ENCODE measurements at places on chromosomes 1 and 21. TPM values are rescaled to one million over a fixed set of nuclear protein-coding genes. Genes with fewer than 3 reads are reported as not detected.

The RRP1 gene
- 26.7 TPM for total RNA-seq

DNA sequence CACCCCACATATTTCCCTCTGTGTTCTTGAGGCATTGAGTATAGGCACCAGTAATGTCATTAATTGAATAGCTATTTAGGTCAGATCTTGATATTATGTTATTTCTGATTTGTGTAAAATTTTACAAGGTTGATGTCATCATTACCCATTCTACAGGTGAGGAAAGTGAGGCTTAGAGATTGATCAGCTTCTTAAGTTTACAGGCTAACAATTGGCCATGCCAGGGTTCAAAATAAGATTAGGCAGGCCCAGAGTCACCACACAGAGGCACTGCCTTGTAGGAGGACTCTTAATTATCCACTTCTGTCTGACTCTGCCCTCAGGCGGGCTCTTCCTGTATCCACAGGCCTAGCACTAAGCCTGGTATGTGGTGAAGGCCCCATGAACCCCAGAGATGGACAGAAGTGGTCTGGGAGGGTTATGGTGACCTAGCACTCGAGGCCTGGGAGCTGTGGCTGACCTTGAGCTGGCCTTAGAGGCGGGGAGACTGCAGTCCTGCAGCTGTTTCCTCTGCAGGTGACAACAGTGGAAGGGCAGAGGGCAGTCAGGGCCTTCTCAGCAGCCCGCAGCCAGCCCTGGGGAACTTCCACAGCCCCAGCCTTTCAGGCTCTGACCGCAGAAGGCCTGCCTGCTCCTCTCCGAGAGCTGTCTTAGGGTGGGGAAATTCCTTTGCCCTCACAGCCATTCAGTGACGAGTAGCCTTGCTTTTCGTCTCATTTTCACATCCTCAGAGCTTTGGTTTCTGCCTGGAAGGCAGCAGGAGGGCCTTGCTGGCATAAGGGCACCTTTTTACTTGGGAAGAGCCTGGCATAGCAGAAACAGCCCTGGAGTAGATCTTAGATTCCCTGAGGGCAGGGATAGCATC lies 12.2 kb downstream of the ZDHHC18 start:
- DNase-seq, result no peak

GRCh38 chr1:155759966-155760630 lies 71.2 kb downstream of the DAP3 start:
- DNase-seq, result no peak

GRCh38 chr1:15944308-15945010 lies 31.4 kb downstream of the ZBTB17 start:
- DNase-seq, result no peak

The S100A1 gene
- not detected for total RNA-seq

GRCh38 chr1:242839101-242839500 lies 314.6 kb upstream of the PLD5 start:
- no peak for DNase-seq

DNA sequence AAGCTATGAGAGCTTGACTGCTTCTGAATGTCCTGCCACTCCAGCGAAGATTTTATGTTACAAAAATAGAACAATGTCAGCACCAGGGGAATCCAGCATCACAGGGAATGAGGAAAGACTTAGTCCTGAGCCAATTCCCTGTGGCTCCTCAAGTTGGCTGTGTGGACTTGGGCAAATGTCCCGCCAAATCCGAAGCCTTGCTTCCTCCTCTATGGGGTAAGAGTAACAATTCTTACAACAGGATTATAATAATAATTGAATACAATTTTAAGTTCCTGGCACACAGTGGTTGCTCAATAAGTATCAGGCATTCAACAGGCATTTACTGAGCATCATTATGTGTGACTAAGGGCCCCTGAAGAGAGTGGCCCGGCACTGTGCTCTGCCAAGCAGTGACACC lies 44.4 kb downstream of the STPG1 start:
- DNase-seq, result no peak

The SLC41A1 gene
- total RNA-seq, result 26.9 TPM

GRCh38 chr21:16865632-16866031 lies 647.2 kb upstream of the CXADR start:
- DNase-seq, result no peak

DNA sequence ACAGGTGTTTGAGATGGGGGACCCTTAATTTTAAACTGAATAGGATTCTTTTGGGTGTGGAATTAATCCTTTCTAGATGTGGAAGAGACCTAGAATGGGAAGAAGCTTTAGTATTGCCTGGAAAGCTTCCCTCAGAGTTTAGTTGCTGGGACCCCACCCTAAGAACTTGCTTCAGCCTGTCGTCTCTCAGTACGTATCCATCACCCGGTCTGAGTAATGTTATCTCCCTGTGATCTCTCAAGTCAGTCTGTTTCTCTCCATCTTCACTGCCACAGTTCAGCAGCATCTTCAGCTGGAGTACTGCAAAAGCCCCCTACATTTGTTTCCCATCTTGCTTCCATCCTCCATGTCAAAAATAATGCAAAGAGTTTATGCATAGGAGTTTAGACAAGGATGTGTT lies 28.9 kb downstream of the CNST start:
- DNase-seq, result no peak

The INAVA gene
- 11.3 TPM for total RNA-seq

The MAGI3 gene
- 54.9 TPM for total RNA-seq

The BRDT gene
- total RNA-seq, result not detected

- peak; percentile 71 for DNase-seq
Measured at GRCh38 chr1:203395751-203396150, 44.8 kb upstream of the FMOD start.
